ENCODE measurements at places on chromosomes 13 and 19.

GRCh38 chr19:3133793-3134116 is 2.1 kb upstream of the GNA15 start:
- DNase-seq: no peak

DNA sequence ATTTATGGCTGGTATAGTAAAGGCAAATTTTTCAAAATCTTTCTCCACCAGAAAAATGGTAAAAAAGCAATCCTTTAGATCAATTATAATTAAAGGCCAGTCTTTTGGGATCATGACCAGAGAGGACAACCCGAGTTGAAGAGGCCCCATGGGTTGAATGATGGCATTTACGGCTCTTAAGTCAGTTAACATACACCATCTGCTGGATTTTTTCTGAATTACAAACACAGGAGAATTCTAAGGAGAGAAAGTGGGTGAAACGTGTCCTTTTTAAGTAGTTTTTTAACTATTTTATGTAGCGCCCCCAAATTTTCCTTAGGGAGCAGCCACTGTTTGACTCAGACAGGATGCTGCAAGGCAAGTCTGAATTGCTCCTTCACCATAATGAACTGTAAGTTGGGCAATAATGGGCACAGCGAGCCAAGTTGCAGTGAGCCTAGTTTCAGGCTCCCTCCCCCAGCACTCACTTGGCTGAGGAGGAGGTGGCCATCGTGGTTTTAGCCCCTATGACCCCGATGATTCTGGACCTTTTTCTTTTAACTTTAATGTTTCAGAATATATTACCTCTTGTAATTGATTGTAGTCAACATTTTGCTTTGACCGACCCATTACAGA is 13.6 kb upstream of the ZNF611 start:
- DNase-seq: no peak

DNA sequence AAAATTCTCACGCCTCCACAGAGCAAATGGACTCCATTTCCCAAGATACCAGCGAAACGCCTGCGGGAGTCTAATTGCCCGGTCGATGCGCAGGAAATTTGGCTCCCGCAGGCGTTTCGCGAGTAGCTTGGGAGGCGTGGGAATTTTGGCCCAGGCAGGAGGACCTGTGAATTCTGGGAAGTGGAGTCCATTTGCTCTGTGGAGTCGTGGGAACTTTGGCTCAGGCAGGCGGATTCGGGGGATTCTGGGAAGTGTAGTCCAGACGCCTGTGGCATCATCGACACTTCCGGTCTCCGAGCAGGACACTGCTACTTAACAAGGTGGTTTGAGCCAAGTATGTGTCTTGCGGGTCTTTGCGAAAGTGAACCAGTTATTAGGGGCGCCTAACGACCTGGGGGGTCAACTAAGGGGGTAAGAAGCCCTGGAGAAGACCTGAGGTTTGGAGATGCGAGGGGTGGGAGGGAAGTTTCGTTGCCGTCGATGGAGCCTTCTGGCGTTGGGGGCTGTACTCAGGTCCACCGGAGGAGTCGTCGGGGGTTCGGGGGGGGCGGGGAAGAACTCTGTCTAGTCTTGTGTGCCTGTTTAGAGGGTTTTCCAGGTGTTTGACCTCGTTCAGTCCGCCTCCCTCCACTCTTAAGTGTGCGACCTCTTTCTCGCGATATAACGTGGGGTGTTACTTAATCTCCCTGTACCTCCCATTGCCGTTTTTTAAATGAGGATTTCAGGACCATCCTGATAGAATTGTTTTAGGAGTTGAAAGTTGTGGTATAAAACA is at the start of gene ZNF155:
Gene ZNF155 (plus strand): TSS at position 277 of the 775 bp plus-strand sequence. CDS start 4,356 bp downstream, outside the sequence.
- DNase-seq: peak; percentile 53

DNA sequence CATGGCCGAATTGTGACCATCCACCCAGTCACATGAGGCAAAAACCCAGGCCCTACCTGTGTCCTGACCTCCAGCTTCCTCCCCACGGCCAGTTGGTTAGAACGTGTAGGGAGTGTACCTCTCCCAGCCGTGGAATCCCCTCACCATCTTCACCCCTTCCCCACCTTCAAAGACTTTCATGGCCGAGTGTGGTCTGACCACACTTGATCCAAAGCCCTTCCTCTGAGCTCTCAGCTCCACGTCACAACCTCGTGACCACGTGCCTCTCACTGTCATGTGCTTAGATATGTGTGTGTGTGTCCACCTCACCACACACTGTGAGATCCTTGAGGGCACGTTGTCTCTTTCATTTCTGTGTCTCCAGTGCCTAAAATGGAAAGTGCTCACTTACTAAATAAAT is 48.6 kb upstream of the UBE2L5 start:
- no peak for DNase-seq

GRCh38 chr13:51559946-51560735 is 24.1 kb upstream of the WDFY2 start:
- DNase-seq: no peak

DNA sequence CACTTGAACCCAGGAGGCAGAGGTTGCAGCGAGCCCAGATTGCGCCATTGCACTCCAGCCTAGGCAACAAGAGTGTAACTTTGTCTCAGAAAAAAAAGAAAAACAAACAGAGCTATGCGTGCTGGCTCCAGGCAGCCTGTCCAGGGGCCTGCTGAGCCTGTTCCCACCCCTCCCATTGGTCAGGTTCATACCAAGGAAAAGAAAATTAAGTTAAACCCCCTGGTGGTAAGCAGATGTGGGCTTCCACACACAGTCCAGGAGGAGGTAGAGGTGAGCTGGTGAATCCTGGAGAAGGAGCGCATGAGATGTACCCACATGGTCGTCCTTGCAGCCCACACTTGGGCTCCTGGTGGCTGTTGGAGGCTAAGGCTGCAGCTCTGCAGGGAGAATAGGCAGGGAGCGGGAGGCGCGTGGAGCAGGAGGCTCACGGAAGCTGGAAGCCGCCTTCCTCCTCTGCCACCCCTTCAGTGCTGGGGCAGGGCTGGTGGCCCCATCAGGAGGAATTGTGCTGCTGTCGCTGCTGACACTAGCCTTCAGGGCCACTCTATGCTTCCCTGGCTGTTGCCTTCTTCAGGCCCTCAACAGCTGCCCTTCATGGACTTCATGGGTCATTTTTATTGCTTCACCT is 10.5 kb upstream of the CHAMP1 start:
- DNase-seq: no peak

- DNase-seq: no peak
Measured at GRCh38 chr13:71803066-71803465, 63.9 kb downstream of the DACH1 start.

DNA sequence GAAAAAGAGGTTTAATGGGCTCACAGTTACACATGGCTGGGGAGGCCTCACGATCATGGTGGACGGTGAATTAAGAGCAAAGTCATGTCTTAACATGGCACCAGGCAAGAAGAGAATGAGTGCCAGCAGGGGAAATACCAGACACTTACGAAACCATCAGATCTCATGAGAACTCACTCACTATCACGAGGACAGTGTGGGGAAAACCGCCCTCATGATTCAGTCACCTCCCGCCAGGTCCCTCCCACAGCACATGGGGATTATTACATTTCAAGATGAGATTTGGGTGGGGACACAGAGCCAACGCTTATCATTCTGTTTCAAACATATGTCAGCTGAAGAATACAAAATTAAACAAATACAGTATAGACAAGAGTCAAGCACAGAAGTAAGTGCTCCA is 165.1 kb downstream of the PCCA start:
- DNase-seq: no peak

- DNase-seq: no peak
Measured at GRCh38 chr19:35179830-35180229, 25.3 kb downstream of the FXYD5 start.

GRCh38 chr19:10289836-10290356 is at the start of gene ICAM5:
Gene ICAM5, plus strand, starts transcription at chr19:10289952. Its CDS starts 92 bp downstream, at chr19:10290044.
- DNase-seq: peak; percentile 55

DNA sequence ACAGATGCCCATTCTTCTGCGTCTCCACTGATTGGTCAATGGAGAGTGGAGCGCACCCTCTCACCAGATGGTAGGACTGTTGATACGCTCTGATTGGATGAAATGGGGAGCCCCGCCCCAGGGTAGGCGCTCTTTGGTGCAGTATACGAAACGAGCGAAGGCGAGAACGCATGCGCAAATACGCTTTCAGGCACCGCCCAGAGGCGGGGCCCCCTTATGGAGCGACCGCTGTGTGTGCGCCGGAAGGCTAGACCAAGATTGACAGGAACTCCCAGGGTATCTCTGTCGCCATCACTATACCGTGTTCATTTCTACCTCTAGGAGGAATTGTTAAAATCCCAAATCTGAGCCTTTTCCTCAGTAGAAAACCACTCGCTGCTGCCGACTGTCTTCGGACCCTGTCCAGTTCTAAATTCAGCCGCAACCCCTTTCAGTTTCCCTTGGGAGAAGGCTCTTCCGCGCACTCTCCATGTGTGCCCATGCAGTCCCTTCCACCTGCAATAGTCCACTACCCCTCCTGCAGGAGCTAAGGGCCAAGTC is 720 bp upstream of the HNRNPL start:
- no peak for DNase-seq
